ENCODE measurements at places on chromosomes 7 and 10.
A peak's percentile ranks its signal among the peaks of the same experiment; 100 is the strongest.

DNA sequence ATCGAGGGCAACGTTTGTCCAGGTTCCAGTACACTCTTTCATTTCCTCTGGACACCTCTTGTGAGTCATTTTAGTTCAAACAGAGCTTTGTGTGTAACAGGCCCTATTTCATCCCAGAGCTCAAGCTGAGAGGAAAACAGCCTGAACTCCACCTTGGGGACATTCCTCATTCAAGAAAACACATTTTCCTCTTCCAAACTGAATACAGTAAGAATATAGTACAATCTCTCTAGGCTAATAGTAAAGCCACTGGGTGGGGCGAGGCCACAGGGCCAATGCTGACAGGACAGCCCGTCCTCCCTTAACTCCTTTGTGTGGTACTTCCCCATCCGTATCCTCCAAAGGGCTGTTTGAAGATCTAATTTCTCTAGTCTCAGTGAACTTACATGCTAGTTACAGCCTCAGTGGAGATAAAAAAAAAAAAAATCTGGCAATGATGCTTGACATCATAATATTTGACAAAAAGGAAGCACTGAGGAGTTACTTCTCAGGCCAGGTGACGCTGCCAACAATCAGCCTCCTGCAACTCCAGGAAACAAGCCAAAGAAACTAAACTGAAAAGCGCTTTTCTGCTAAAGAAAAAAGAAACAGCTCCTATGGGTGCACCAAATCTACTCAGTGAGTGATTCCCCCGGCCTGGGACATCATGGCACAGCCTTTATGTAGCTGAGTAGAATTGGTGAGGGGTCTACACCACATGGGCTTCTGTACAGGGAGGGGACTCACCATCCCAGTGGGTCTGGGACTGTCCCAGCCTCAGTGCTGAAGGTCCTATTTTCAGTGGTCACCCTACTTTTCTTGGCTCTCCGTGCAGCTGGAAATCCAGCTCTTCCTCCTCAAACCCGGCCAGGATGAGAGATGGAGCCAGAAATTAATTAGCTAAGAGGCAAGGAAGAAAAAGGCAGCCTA is 238.2 kb upstream of the NEBL start:
- DNase-seq: peak; percentile 81

DNA sequence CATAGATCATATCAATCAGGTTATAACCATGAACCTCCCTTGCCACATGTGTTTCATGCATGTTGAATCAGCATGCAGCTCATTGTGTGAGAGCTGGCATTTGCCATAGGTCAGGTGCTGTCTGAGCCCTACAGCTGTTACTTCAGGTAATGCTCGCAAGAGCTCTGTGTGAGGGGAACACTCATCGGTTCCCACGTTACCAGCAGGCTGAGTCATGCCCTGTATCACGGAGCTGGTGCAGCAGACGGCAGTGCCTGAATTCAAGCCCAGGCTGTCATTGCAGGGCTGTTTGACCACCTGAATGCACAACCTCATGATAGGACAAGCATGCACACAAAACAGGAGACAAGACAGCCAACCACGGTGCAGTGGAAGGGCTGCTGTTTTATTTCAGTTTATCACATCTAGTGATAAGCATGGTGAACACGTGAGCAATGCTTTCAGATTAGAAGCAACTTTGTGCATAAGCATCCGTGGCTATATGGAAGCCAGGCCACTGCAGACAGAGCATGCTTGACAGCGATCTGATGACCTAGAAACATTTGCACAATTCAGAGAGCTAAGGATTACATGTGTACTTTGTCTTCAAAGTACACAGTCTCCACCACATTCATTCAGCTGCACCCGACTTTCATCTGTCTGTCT is 56.4 kb upstream of the PFKP start:
- peak; percentile 4 for DNase-seq

GRCh38 chr10:5078547-5079180 is 15.6 kb upstream of the AKR1C3 start:
- DNase-seq: no peak

DNA sequence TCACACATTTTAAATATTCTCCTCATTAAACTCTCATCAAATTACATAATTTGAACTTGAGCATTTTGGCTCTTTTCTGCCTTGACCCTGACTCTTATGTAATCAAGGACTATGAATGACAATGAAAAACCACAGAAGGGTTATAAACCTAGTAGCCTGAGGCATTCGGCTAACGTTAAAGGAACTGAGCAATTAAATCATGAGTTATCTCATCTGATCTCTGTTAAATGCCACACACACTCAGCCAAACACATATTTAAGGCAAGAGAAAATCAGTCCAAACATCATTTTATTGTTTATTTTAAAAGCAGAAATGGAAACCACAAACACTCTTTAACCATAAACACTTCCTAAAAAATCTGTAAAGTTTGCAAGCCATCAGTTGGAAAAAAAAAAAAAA is 204.3 kb downstream of the DGKI start:
- no peak for DNase-seq

- no peak for DNase-seq
Observed at GRCh38 chr10:49023752-49024151, 84.1 kb upstream of the LRRC18 start.

- no peak for DNase-seq
Observed at GRCh38 chr10:4371691-4372295, 454.2 kb upstream of the AKR1E2 start.

DNA sequence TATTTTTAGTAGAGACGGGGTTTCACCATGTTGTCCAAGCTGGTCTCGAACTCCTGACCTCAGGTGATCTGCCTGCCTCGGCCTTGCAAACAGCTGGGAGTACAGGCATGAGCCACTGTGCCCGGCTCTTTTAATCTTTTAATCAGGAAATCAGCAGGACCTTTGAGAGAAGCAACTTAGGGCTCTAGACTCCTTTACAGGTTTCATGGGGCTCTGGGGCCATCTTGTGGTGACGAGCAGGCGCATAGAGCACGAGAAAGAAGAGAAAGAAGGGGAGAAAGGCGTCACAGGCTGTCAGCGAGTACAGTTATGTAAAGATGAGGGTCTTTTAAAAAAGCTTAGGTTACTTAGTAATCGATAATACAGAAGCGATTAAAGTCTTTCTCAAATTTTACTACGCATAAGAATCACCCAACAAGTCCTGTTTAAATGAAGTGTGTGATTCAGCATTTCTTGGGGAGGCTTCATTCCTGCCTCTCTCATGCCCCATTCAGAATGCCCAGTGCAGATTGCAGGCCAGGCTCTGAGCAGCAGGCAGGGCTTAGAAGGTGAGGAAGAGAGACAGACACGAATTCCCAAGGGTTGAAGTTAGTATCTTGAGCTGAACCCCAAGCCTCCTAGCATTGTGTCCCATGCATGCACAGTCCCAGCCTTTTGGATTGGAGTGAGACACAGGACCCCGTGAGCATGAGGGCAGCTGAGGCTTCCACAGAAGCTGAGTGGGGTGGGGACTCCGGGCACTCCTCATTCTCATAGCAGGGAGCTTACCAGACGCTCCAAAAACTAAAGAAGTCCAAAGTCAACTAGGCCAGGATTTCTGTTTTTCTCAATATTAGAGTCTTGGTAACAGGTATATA is 23.6 kb upstream of the PFKP start:
- DNase-seq: peak; percentile 70

- DNase-seq: no peak
Observed at GRCh38 chr10:114380060-114380459, 24.2 kb downstream of the AFAP1L2 start.

DNA sequence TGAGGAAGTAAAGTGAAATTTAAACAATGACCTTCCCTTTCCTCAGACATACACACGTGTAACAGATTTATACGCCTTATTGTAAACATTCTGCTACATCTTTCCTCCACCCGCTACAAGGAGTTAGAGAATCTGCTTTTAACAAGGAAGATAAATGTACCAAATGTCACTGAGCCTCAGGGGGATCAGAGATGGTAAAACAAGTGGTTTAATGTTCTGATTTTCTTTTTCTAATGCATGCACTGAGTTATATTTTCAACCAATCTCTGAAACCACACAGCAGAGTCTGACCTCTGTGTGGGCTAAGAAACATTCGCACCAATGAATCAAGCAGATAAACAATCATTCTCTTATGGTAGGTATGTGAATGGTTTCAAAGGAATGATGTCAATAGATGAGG is 599.5 kb downstream of the ARL4A start:
- no peak for DNase-seq

GRCh38 chr7:437329-438251 is 82.1 kb downstream of the PDGFA start:
- no peak for DNase-seq

DNA sequence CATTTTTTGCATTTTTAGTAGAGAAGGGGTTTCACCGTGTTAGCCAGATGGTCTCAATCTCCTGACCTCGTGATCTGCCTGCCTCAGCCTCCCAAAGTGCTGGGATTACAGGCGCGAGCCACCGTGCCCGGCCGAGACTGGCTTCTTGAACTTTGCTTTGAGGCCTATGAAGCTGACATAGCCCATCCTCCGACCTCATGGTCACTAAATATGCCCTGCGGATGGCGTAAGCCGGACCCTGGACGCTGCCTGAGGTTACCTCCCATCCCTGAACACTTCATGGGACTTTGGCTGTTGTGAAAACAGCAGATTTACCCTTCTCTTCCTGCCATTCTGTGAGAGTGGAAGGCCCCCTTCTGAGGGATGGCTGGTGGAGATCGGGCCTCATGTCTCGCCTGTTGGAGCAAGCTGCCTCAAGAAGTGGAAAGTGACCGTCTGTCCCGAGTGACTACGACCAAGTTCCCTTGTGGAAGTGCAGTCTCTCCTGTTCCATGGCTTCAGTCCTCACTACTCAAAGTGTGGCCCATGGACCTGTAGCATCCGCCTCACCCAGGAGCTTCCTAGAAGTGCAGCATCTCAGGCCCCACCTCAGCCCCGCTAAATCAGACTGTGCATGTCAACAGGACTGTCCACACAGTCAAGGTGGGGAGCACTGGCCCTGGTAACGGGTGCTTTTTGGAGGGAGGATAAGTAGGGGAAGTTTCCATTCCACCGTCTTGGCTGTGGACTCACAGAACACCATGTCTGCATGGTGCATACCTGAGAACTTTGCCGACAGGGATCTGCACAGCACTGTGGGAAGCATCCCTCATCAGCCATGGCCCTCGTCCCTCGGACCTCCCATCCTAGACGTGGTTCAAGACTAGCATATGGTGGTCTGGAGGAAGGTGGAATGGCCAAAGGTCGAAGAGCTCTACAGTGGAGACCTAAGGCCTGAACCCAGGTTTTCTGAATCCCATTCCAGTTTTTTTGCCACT is 210.5 kb upstream of the SHH start:
- no peak for DNase-seq

- peak; percentile 60 for DNase-seq
Observed at GRCh38 chr10:88194041-88194887, 330.8 kb downstream of the PTEN start.

All from HT1080 (cell line).